ENCODE measurements at places on chromosomes 6 and 20.

- DNase-seq = no peak
Measured at GRCh38 chr6:40285535-40285934, 301.6 kb downstream of the LRFN2 start.

GRCh38 chr6:107717781-107718180 lies 106.3 kb downstream of the SCML4 start:
- no peak for DNase-seq

- DNase-seq = no peak
Measured at GRCh38 chr6:52475307-52475706, 55.2 kb downstream of the EFHC1 start.

GRCh38 chr20:4999788-5000187 lies 1.5 kb downstream of the SLC23A2 start:
- no peak for DNase-seq

DNA sequence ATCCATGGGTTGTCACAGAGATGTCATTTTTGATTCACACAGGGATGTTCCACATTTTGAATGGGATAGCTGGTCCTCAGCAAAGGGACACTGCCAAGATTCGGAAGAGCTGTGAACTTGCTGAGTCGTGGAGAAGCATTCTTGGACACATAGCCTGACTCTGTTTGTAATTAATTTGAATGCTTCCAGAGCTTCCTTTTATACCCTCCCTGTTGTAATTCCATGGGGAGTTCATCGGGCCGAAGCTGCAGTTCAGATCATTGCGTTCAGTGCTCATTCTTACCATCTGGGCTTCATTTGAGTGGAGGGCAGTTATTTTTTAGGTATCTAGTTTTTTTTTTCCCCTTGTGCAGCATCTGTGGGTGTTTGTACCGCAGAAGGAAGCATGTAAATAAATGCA lies 126.5 kb downstream of the SLC24A3 start:
- DNase-seq = no peak

DNA sequence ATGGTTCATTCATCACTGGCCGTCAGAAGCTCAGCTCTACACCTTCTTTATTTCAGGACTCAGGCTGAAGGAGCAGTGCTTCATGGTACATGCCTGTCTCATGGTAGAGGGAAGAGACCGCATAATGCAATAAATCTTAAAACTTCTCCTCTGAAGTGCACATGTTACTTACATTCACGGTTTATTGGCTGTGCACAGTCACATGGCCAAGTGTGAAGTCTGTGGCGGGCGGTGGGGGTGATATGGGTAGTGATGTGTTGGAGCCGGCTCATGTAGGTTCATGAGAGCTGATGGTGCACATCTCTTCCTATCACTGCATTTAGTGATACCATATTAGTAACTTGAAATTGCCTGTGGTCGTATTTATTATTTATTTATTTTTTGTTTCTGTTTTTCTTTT lies 102.9 kb downstream of the CTNNBL1 start:
- DNase-seq = no peak

DNA sequence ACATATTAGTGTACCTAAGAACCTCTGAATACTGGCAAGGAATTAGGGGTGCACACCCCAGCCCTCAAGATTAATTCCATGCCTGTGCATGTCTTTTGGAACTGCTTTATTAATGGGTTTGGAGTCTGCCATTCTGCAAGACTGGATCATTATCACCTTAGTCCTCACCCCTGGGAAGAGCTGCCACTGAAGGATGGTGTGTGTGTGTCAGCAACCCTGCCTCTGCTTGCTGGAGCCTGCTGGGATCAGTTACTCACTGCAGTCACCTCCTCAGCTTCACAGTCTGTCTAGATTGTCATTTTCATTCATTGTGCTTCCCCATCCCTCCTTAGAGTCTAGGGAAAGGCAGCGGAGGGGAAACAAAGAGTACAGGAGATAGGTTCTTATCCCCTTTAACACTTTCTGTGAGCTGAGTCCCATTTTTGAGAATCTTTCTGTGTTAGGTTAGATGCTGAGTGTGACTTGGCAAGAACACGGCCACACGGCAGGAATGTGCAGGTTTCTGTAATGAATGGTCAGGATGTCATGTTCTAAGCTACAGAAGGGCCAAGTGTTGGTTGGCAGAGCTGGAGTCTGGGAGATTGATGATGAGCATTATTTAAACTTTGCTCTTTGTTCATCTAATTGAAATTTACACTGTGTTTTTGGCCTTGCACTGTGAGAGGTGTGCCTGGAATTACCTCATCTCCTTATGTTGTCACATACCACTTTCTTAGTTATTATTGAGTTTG lies 21.1 kb downstream of the GHRH start:
- DNase-seq = no peak

DNA sequence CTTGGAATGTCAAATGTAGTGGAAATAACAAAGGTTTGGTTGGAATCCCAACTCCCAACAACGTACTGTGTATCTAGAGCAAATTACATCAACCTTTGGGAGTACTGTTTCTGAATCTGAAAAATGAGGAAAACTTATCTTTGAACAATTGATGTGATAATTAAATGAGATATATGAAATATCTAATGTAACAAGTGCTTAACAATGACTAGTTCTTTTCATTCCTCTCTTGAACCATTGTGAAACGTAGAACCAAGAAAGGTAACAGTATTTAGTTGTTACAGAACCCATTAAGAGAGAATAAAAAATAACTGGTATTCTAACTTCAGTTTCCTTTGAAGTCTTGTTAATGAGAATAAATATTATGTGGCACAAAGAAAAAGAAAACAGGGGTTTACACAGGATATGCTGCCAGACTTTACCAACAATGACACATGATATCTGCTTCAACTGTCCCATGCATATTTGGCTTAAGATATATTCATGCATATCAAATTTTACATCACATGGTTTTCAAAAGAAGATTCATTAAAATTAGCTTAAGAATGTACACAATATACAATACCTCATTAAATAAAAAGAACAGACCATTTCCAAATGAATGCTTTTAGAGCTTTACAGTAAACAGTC lies 111.8 kb downstream of the ATG5 start:
- DNase-seq = no peak

DNA sequence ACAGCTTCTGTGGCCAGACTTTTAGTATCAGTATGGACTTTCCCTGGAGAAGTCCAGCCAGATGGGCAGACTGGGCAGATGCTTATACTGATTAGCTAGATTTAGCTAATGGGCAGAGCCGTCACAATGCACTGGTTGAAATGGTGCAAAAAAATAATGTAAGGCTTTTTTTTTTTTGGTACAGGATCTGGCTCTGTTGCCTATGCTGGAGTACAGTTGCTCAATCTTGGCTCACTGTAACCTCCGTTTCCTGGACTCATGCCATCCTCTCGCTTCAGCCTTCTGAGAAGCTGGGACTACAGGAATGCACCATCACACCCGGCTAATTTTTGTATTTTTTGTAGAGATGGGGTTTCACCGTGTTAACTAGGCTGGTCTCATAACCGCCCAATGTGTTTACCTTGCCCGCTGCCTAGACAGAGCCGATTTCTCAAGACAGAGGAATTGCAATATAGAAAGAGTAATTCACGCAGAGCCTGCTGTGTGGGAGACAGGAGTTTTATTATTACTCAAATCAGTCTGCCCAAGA lies 16.4 kb upstream of the KIFC1 start:
- no peak for DNase-seq

GRCh38 chr6:74152096-74152675 lies 456.2 kb downstream of the CD109 start:
- DNase-seq = no peak

- DNase-seq = no peak
Measured at GRCh38 chr6:45076217-45076930, 251.8 kb upstream of the RUNX2 start.

DNA sequence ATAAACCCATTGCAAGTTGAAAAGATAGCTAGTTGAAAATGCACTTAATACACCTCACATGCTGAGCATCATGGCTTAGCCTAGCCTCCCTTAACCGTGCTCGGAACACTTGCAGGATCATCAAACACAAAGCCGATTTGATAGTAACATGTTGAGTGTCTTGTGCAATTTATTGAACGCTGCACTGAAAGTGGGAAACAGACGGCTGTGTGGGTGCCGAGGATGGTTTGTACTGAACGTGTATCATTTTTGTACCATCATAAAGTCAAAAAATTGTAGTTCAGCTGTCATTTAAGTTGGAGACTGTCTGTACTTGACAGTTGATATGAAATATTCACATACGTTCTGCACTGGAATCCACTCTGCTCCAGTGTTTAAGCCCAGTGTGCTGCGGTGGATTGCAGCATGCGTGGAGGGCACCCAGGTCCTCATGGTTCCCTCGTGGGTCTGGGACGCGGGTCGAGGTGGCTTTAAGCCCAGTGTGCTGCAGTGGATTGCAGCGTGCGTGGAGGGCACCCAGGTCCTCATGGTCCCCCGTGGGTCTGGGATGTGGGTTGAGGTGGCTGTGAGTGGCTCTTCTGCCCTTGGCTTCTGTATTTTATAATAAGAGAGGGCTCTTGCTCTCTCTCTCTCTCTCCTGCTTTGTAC lies 77.0 kb downstream of the CDH4 start:
- DNase-seq = no peak

DNA sequence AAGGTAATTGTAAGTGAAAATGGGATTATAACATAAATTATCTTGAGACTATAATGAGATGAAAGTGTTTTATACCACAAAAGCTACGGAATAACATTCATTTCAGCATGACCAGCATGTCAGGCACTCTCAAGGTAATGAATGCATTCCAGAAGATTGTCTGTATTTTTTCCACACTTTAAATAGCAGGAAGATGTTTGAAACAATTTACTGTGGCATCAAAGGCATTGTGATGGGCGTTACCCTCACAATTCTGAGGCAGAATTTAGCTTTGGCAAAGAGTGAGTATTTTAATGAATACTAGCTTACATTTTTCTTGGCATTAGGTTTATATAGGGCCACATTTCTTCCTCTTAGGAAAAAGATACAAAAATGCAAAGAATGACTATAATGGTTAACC lies 627.2 kb downstream of the BCKDHB start:
- DNase-seq = no peak

DNA sequence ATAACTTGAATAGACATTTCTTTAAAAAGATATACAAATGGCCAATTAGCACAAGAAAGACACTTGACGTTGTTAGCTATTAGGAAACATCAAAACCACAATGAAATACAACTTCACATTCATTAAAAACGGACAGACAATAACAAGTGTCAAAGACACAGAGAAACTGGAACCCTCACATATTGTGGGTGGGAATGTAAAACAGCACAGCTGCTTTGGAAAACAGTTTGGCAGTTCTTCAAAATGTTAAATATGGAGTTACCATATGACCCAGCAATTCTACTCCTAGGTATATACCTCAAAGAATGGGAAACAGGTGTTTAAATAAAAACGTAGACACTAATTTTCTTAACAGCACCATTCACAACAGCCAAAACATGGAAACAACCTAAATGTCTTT lies 100.5 kb upstream of the SLC22A23 start:
- no peak for DNase-seq

DNA sequence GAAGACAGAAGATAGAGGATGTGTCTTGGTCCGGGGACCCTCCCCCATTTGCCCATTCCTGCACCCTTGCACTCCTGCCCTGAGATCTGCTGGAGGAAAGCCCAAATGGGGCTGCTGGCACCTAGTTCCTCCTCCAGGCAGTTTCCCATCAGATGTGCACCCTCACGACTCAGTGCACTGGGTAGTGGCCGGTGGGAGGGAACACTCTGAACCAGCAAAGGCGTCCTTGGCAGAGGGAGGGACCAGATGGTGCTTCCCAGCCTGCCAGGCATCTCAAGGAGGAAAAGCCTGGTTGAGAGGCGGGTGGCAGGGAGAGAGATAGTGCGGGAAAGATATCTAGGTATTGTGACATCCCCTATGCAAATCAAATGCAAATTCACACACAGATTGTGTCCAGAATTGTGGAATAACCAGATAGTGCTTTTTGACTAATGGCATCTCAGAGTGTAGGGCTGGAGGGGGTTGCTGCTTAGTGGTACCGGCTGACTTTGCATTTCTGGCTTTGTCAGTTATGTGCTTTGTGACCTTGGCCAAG lies 19.5 kb downstream of the TMEM151B start:
- no peak for DNase-seq

- DNase-seq = peak; percentile 79
Measured at GRCh38 chr20:62977613-62978560, 25.4 kb downstream of the SLC17A9 start.

DNA sequence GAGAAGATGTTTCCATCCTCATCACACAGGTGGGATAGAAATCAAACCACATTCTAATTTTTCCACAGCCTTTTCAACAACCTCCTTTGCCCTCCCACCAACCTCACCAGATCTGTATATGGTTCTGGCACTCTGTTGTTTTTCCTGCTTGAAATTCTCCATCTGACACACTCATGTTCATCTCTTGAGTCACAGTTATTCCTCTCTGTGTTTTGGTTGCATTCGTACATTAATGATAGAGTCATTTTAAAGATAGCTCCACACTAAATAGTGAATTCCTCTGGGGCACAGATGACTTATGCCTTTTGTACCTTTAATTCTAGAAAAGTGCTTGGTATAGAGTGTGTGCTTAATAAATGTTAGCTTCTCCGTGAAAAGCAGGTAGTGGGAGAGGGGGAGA lies 1.4 kb upstream of the GCLC start:
- no peak for DNase-seq

DNA sequence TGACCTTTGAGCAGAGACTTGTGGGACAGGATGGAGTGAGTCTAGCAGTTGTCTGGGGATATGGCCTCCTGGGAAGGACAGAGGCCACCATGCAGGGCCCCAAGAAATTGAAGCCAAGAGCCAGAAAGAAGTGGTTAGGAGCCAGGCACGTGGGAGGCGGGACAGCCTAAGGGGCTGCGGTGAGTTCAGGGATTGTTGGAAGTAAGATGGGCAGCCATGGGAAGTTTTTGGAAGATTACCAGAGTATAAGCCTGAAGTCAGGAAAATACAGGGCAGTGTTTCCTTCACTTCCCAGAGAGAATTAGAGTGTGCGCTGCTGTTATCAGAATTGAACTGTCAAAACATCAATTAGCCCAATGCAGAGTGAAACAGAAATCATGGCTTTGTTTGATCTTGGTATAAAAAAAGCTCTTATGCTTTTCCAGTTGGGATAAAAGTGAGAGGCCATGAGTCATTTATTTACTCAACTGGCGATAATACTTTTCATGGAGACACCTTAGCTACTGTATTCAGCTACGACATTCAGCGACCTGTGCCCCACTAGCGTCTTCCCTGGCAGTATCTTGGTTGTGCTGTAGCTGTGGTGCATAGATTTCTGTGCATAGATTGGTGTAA lies 66.9 kb downstream of the PHACTR2 start:
- no peak for DNase-seq

DNA sequence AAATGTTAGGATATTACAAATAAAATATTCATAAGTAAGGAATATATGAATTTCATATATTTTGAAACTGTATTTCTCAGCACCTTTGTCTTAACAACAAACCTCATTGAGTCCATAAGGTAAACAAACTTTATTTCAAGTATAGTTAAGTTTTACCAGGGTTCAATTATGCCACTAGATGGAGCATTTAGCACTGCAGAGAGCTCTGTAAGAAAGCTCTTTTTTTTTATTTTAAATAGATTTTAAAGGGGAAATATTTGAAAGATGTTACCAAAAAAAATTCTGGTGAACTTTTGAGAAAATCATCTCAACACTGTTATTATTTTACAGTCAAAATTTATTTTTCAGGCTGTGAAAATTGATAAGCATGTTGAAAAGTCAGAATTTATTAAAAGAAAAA lies 955.2 kb upstream of the EYS start:
- no peak for DNase-seq
